ENCODE measurements at places on chromosomes 5 and 9. TPM values are rescaled to one million over a fixed set of nuclear protein-coding genes. Genes with fewer than 3 reads are reported as not detected.

GRCh38 chr5:51988634-51989033 is 605.4 kb downstream of the ISL1 start:
- H3K36me3 ChIP-seq, result no peaks in the 10 kb centered on the region
- H3K27me3 ChIP-seq, result no peaks in the 10 kb centered on the region
- no peak overlapping the region for H3K27ac ChIP-seq
- H3K4me3 ChIP-seq, result no peak overlapping the region
- no peak for DNase-seq

GRCh38 chr9:89872913-89873707 is 268.3 kb downstream of the GADD45G start:
- H3K4me1 ChIP-seq, result no peaks in the 10 kb centered on the region
- no peaks in the 10 kb centered on the region for H3K36me3 ChIP-seq
- no peak for DNase-seq
- peaks cover 6% of the 10 kb centered on the region for H3K27me3 ChIP-seq
- H3K4me3 ChIP-seq, result no peak overlapping the region

SPINK6 gene
- total RNA-seq, result not detected

GRCh38 chr5:141623611-141624010 is 4.8 kb upstream of the DIAPH1 start:
- peak overlapping the region; percentile 53 for H3K4me3 ChIP-seq
- H3K27ac ChIP-seq, result peak overlapping the region; percentile 81
- DNase-seq, result no peak
- H3K27me3 ChIP-seq, result no peaks in the 10 kb centered on the region
- peaks cover 25% of the 10 kb centered on the region for H3K4me1 ChIP-seq

SLC25A2 gene
- 0.20 TPM for total RNA-seq

DNA sequence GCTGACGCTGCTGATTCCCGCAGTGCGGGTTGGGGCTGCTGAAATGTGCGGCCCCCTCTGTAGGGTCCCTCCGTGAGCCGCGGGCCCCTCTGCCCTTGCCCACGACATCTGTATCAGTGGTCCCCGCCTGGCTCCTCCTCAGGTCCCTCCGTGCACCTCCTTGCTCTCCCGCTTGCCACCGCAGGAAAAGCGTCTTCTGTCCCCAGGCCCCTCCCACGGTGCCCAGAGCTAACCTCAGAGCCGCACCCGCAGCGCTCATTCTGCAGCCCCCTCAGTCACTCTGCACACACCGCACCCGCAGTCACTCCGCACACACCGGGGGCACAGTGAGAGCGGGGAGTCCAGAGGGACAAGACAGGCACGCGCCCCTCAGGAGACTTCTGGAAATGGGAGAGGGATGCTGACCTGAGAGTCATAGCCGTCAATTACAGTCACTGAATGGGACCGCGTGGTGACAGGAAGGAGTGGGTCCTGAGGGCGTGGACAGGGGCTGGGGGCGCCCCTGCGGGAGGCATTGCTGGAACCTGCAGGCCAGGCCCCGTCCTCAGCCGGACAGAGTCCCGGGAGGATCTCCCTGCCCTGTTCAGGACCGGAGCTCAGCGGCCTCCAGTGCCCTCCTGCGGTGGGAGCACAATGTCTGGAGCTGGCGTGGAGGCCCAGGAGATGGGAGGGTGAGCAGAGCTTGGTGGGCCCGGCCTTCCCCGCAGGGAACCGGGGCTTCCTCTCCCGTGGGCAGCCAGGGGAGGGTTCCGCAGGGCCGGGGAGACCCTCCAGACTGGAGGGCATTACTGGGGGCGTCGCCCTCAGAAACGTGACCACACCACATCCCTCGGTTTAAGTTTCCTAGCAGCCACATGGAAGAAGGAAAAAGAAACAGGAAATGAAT is 66.1 kb upstream of the CTSL start:
- H3K36me3 ChIP-seq, result no peaks in the 10 kb centered on the region
- H3K27me3 ChIP-seq, result peaks cover 3% of the 10 kb centered on the region
- H3K4me1 ChIP-seq, result no peaks in the 10 kb centered on the region
- H3K27ac ChIP-seq, result no peak overlapping the region
- no peak for DNase-seq

GRCh38 chr5:175809531-175810121 is 61.8 kb upstream of the CPLX2 start:
- DNase-seq, result no peak
- H3K27me3 ChIP-seq, result no peaks in the 10 kb centered on the region
- H3K36me3 ChIP-seq, result no peaks in the 10 kb centered on the region
- H3K27ac ChIP-seq, result no peak overlapping the region
- no peaks in the 10 kb centered on the region for H3K4me1 ChIP-seq

GRCh38 chr9:105959531-105959930 is 265.2 kb downstream of the TMEM38B start:
- DNase-seq, result no peak
- no peaks in the 10 kb centered on the region for H3K4me1 ChIP-seq
- no peak overlapping the region for H3K27ac ChIP-seq
- H3K4me3 ChIP-seq, result no peak overlapping the region

- peaks cover 45% of the 10 kb centered on the region for H3K36me3 ChIP-seq
Observed at GRCh38 chr5:132456987-132457361, 33.6 kb downstream of the IRF1 start.

DNA sequence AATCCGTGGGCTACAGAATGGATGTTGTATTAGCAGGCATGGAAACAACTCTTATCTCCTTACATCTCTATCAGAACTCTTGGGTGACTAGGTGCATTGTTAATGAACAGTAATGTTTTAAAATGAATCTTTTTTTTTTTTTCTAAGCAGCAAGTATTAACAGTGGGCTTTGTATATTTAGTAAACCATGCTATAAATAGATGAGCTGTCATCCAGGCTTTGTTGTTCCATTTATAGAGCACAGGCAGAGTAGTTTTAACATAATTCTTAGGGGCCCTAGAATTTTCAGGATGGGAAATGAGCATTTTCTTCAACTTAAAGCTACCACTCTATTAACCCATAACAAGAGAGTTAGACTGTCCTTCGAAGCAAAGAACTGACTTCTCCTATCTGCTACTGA is 233.7 kb upstream of the ADAMTSL1 start:
- no peaks in the 10 kb centered on the region for H3K36me3 ChIP-seq
- H3K27me3 ChIP-seq, result no peaks in the 10 kb centered on the region
- DNase-seq, result no peak
- H3K4me1 ChIP-seq, result no peaks in the 10 kb centered on the region
- no peak overlapping the region for H3K27ac ChIP-seq

GRCh38 chr9:98789483-98790133 is 6.7 kb downstream of the ANKS6 start:
- no peak overlapping the region for H3K27ac ChIP-seq
- no peak for DNase-seq
- H3K27me3 ChIP-seq, result peaks cover 2% of the 10 kb centered on the region
- no peaks in the 10 kb centered on the region for H3K36me3 ChIP-seq
- peaks cover 4% of the 10 kb centered on the region for H3K4me1 ChIP-seq

GRCh38 chr5:176700239-176700847 is 53.1 kb downstream of the TSPAN17 start:
- no peak overlapping the region for H3K27ac ChIP-seq
- no peak for DNase-seq
- H3K36me3 ChIP-seq, result no peaks in the 10 kb centered on the region
- no peak overlapping the region for H3K4me3 ChIP-seq

ZFP37 gene
- 0.32 TPM for total RNA-seq

DNA sequence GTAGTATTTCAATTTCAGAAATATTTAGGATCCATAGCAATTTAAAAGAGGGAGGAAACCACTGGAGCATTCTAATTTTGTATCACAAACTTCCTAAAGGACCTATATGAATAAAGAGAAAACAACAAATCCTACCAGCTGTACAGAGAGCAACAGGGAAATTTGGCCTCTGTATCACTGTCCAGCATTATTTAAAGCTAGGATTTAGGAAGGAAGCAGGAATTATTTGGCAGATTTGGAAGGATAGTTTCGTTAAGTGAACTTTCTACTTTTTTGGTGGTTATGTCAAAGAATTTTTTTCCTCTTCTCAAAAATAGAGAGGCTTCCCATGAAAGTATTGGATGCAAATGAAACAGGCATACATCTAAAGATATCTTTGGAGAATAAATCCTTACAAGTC is 269.7 kb downstream of the RAB3C start:
- H3K27ac ChIP-seq, result no peak overlapping the region
- H3K4me1 ChIP-seq, result no peaks in the 10 kb centered on the region
- DNase-seq, result no peak
- no peak overlapping the region for H3K4me3 ChIP-seq
- no peaks in the 10 kb centered on the region for H3K36me3 ChIP-seq
- peaks cover 27% of the 10 kb centered on the region for H3K27me3 ChIP-seq

GRCh38 chr9:27377811-27378456 is 81.0 kb upstream of the EQTN start:
- H3K4me3 ChIP-seq, result no peak overlapping the region
- H3K36me3 ChIP-seq, result no peaks in the 10 kb centered on the region
- no peak for DNase-seq
- H3K27me3 ChIP-seq, result peaks cover 21% of the 10 kb centered on the region

SET gene
- total RNA-seq, result 775 TPM

PCDHGB6 gene
- 0.12 TPM for total RNA-seq

- H3K27ac ChIP-seq, result peak overlapping the region; percentile 99
- no peaks in the 10 kb centered on the region for H3K27me3 ChIP-seq
- H3K4me1 ChIP-seq, result peaks cover 41% of the 10 kb centered on the region
- H3K4me3 ChIP-seq, result peak overlapping the region; percentile 99
Observed at GRCh38 chr9:133374612-133375115, 1.2 kb downstream of the SURF4 start.

CDHR2 gene
- 0.08 TPM for total RNA-seq

DNA sequence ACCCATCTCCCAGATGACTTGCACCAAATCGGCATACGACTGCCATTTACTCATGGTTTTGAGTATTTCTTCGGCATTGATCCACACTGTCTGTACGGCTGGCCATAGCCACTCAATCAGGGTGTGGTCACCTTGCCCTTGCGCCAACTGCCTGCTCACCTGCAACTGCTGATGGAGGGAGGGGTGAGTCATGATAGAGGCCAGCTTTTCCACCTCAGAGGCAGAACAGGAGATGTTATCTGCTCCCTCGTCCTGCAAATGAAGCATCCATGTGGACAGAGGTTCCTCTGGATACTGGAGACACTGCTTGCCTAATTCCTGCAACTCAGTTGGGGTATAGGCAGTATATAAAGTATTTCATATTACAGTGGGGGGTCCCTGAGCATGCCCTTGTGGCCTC is 85.6 kb upstream of the ATP10B start:
- no peak for DNase-seq
- no peak overlapping the region for H3K27ac ChIP-seq
- H3K27me3 ChIP-seq, result no peaks in the 10 kb centered on the region

DNA sequence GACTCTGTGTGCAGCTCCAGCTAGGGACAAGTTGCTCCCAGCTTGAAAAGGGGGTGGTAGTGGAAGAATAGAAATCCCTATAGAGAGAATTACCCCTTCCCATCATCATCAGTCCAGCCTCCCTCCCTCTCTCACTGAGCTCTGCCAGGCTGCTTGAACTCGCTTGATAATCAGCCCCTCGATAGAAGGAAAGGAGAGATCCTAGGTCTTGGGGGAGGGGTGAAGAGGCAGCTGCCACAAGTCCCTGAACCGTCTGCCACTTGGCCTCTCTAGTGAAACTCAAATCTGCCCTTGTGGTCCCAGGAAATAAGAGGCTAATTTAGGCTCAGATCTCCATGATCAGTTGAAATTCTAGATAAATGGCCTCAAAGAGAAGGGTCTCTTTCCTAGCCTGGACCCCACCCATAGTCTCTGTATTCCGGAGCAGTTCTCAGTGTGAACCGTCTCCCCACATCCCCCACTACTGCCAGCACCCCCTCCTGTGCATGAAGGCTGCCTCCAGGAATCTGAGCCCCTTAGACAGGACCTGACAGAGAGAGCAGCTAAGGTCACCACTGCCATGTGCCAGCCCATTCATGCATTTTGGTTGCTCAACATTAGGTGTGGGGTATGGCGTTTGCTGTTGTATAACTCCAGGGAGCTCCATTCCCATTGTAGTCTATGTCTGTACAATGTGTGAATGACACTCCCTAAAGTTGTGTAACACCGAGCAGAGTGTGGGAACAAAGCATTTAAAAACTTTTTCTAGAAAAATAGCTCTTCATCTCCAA is 5.5 kb downstream of the DNAJB5 start:
- H3K4me1 ChIP-seq, result peaks cover 62% of the 10 kb centered on the region
- H3K27ac ChIP-seq, result no peak overlapping the region
- peaks cover 13% of the 10 kb centered on the region for H3K36me3 ChIP-seq
- no peak for DNase-seq
- H3K4me3 ChIP-seq, result no peak overlapping the region

DNA sequence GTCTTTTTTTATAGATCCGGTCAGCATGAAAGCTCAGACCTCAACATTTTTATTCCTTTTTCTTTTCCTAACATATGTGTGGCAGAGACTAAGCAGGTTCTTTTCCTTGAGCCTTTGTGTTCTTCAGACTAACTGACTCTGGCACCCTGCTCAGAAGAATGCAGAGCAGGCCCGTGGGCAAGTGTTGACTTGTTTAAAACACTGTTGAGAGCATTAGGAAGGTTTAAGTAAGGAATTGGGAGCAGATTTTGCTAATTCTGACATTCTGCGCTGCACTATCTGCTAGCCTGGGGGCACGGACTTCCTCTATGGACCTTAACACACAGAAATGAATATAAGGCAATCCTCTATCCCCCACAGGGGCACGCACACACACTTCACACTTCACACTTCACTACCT is 182.5 kb upstream of the PIK3R1 start:
- DNase-seq, result no peak
- no peaks in the 10 kb centered on the region for H3K36me3 ChIP-seq
- no peak overlapping the region for H3K4me3 ChIP-seq
- no peak overlapping the region for H3K27ac ChIP-seq

GRCh38 chr5:115423051-115423450 is 121.5 kb downstream of the FEM1C start:
- no peaks in the 10 kb centered on the region for H3K4me1 ChIP-seq
- no peaks in the 10 kb centered on the region for H3K36me3 ChIP-seq
- H3K27me3 ChIP-seq, result peaks cover 8% of the 10 kb centered on the region
- no peak for DNase-seq

DNAI1 gene
- total RNA-seq, result not detected

FRMD3 gene
- total RNA-seq, result 0.37 TPM

HMGCS1 gene
- 216 TPM for total RNA-seq

LCP2 gene
- total RNA-seq, result 351 TPM

DNA sequence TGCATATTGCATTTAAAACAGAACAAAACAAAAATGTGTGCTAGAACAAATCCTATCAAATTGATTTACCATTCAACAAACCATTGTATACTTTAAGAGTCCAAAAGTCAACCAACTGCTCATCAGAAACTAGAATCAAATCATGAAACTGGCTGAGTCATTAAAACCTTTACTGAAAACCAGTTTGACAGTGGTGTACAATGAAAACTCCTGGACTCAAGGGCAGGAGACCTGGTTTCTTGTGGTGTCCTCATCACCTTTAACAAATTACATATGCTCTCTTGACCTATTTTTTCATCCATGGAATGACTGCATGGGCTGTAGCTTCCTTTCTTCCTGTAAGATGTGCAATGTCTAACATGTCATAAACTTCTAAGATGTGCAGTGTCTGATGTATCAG is 315.3 kb upstream of the SLC30A5 start:
- H3K4me1 ChIP-seq, result no peaks in the 10 kb centered on the region
- H3K27me3 ChIP-seq, result no peaks in the 10 kb centered on the region
- H3K36me3 ChIP-seq, result no peaks in the 10 kb centered on the region

GRCh38 chr9:27538647-27539046 is 9.0 kb upstream of the MOB3B start:
- H3K27ac ChIP-seq, result no peak overlapping the region
- peaks cover 2% of the 10 kb centered on the region for H3K36me3 ChIP-seq
- H3K27me3 ChIP-seq, result peaks cover 4% of the 10 kb centered on the region
- no peak overlapping the region for H3K4me3 ChIP-seq
- no peak for DNase-seq
